ENCODE measurements at places on chromosomes 1 and 21.

- DNase-seq: no peak
These were observed 53.1 kb upstream of the CYP2J2 start for GRCh38 chr1:59979666-59980065.

DNA sequence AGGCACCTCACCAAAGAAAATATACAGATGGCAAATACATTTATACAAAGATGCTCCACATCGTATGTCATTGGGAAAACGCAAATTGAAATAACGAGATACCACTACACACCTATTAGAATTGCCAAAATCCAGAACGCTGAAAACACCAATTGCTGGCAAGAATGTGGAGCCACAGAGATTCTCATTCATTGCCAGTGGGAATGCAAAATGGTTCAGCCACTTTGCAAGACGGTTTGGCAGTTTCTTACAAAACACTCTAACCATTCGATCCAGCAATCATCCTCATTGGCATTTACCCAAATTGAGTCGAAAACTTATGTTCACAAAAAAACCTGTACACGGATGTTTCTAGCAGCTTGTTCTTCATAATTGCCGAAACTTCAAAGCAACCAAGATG lies 223.3 kb upstream of the GREM2 start:
- DNase-seq: no peak

DNA sequence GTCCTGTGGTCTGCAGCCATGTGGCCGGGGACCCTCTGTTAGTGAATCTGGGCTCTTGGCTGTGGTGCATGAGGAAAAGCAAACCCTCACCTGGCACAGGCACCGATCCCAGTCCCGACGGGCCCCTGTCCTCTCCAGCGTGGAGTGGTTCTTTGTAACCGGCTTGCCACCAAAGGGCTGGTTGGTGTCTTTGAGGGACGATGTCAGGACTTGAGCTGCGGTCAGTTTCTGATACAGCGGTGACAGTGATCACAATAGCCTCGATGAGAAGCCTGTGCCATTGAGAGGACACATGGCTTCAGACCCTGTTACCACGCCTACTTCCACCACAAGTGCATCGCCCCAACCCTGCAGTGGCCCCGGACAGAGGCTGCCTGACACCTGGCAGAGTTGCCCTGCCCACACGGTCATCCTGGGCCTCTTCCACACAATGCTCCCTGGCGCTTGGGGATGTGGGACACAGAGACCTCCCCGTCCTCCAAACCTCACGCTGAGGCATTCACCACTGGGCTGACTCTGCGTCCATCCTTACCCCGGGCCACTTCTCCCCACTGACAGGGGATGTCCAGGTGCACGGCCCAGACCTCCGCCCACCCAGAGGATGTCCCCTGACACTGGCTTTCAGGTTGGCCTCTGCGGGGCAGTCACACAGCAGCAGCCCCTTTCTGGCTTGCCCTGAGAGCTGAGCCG lies 18.8 kb upstream of the ACTRT2 start:
- no peak for DNase-seq

DNA sequence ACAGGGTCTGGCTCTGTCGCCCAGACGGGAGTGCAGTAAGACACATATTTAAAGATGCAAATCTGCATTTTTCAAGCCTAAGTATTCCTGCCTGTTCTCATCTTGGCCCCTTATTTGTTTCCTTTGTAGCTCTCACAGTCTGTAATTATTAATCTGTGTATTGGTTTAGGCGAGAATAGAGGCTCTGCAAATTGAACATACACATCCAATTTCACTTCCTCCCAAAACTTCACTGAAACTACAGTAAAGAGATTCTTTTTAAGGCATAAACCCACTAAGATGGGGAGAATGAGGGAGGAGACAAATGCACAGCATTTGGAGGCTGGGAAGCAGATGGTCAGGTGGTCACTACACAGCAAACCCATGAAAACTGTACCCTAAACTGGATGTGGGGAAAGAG lies 21.0 kb downstream of the HMGN2 start:
- no peak for DNase-seq

DNA sequence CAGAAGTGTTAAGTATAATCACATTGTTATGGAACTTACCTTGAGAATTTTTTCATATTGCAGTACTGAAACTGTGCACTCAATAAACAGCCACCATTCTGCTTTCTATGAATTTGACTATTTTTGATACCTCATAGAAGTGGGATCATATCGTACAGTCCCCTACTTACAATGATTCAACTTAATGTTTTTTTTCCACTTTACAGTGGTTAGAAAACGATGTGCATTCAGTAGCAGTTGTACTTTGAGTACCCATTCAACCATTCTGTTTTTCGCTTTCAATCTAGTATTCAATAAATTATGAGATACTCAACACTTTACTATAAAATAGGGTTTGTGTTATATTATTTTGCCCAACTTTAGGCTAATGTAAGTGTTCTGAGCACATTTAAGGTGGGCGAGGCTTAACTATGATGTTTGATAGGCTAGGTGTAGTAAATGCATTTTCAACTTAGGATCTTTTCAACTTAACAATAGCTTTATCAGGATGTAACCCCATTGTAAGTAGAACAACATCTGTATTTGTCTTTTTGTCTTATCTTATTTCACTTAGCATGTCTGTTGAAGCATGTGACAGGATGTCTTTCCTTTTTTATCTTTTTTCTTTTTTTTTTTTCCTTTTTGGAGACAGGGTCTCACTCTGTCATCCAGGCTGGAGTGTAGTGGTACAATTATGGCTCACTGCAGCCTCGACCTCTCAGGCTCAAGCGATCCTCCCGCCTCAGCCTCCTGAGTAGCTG lies 42.4 kb upstream of the KCNQ4 start:
- DNase-seq: no peak

- DNase-seq: no peak
These were observed 26.2 kb downstream of the CAPN8 start for GRCh38 chr1:223639331-223639749.

DNA sequence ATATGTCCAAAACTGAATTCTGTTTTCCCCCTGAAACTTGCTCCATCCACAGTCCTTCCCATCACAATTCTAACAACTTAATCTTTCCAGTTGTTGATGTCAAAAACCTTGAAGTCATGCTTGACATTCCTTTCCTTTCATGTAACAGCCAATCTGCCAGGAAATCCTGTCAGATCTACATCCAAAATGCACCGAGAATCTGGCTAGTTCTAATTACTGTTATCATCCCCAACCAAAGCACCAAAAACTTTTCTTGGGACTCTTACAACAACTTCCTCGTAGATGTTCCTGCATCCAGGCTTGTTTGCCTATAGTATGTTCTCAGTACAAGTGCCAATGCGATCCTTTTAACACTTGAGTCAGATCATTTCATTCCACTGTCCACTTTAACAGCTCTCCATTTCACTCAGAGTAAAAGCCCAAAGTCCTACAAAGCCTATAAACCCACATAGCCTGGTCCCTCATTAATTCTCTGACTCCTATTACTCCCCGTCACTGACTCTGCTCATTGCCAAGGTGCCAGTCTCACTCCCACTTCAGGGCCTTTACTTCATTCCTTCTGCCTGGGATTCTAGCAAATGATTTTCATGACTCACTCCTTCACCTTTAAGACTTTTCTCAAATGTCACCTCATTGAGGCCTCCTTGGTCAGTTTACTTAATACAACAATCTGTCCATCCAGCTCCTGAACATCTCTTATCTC lies 493.2 kb upstream of the NFIA start:
- DNase-seq: no peak

- DNase-seq: no peak
These were observed 14.2 kb upstream of the TTC22 start for GRCh38 chr1:54815086-54815876.

Measured in stimulated activated CD8-positive, alpha-beta memory T cell treated with anti-CD3 and anti-CD28 coated beads, Interleukin-4, amount 100 ng/mL, for 4 hours (primary cell).